ENCODE measurements at places on chromosomes 6 and 20.

DNA sequence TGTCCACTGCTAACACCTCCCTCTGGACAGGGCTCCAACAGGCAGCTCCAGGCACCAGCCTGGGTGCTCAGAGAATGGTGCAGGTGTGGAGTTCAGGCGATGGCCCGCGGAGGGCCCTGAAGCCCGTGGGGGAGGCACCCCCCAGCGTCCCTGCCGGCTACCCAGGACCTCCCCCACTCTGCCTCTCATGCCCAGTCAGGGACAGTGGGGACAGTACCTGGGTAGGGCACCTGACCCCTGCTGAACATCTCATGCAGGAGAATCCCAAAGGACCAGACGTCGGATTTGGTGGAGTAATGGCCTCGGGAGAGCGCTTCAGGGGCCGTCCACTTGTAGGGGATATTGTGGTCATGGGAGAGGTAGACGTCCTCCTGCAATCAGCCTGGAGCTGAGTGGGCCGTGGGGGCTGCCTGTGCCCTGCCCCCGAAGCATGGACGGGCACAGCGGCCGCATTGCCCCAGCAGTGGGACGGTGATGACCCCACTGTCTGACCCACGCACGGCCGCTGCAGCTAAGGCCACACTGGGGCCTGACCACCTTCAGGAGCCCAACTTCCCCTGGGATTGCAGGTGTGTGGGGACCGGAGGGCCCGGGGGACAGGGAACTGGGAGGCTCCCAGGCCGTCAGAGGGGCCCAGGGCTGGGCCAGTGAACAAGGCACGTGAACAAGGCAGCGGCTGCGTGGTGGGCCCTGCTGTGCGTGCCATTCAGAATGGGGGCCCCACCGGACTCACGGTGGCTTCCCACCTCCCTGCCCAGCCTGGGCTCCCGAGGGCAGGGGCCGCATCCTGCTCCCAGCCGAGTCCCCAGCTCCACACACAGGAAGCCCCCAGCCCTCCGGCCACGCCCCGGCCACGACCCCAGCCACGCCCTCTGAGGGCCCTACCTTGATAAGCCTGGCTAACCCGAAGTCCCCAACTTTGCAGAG lies 7.1 kb downstream of the PTK6 start:
- DNase-seq = no peak

DNA sequence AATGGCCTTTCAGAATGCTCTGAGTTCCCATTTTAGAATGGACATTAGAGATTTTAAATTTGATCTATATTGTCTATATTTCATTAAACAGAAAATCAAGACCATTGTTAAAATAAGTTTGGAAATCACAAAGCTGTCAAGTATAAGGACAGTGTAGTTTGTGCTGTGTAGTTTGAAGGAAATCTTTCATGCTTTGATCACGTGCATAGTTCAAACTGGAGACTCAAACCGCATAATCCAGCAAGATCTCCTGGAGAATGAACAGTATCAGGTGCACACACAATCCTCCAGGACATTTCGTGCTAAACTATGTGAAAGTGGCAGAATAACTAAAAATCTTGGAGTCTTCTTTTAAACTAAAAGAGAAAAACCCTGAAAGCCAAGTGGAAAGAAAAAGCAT lies 60.8 kb upstream of the TBXT start:
- no peak for DNase-seq

DNA sequence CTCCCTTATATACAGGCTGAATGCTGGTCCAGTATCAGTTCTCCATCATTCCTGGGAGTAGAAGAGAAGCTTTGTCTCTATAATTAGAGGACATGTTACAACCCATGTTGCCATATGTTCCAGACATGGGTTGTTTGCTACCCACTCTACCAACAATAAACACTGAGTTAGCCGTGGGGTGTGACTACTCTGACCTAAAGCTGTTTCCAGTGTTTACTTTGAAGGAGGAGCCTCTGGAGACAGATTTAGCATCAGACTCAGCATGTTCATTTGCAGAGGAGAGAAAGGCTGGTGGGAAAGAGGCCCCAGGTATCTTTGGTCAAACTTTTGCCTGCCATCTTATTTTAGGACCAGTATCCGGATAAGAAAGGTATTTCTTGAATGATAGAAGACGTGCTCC lies 157.9 kb upstream of the SNX9 start:
- DNase-seq = no peak

- DNase-seq = peak; percentile 98
These were observed 37.1 kb downstream of the PIGU start for GRCh38 chr20:34639755-34640222.

DNA sequence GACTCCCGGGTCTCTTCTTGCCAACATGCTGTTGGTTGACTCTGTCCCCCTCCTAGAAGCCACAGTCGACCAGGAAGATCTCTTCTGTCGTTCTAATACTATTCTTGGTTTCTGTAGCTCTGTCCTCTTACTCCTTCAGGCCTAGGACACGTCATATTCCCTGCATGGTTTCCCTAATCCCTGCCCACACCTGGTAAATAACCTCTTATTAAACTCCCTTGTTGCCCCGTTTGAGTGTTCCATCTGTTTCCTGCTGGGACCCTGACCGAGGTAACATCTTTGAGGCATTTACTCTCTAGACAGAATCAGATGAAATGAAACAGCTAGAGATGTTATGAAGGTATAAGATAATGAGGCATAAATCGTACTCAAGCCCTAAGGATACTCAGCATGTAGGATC lies 68.1 kb downstream of the PLCB4 start:
- DNase-seq = peak; percentile 23

DNA sequence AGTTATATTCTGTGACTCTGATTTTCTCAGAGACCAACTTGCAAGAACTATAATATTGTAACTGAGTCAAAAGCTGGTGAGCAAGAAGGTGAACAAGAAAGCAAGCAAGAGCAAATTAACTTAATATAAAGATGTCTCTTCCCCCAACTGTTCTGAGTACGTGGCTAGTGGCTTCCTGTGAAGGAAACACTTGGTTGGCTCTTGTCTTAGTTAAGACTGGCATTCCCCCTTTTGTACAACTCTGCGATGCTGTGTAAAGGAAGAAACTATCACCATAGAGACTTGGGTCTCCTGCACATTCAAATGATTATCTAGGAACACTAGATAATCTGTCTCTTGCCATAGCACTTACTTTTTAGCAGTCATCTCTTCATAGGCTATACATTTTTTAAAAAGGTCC lies 47.3 kb upstream of the TNFAIP3 start:
- DNase-seq = no peak

DNA sequence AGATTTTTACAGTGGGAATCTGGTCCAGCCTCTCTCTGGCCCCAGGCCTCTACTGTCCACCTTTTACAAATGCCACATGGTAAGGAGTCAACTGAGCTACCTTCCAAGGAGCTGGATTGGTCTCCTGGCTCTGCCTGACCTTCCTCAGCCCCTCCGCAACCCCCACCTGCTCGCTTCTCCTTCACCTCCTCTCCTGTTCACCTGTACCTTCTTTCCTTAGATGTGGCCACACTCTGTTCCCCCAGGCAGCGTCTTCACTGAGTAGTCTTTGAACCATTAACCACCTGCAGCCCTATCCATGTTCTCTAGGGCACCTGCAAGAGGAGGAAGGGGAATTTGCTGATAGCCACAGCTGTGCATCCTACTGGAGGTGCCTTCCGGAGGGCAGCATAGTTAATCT lies 55.3 kb upstream of the DDR1 start:
- DNase-seq = no peak

DNA sequence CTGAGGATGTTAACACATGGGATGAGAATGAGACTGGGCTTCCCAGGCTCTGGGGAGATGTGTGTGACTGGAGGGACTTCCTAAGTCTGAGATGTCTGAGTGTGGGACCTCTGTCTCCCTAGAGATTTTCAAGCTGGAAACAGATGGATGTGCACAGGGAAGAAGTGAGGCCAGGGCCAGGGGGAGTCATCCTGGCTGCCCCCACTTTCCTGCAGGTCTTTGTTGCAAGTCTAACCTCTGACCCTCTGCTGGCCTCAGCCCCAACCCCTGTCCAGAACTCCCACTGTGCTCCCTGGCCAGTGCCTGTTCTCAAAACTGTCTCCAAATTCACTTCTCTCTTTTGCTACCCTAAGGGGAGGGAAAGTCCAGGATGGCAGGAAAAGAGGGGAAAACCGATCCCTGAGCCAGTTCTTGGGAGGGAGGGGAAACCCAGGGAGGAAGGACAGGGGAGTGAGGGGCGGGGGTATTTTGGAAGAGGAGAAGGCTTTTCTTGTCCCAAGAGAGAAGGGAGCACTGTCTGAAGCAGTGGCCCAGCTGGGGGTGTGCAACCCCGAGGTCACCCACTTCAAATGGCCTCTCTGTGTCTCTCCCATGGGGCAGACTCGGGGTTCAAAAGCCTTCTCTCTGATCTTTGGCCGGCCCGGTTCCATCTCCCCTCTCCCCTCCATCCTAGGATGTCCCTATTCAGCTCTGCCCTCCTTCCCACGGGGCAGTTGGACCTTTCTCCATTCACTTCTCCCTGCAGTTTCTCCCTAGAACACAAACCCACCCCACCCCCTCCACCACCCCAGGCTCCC lies 3.1 kb downstream of the PPP1R18 start:
- DNase-seq = no peak

DNA sequence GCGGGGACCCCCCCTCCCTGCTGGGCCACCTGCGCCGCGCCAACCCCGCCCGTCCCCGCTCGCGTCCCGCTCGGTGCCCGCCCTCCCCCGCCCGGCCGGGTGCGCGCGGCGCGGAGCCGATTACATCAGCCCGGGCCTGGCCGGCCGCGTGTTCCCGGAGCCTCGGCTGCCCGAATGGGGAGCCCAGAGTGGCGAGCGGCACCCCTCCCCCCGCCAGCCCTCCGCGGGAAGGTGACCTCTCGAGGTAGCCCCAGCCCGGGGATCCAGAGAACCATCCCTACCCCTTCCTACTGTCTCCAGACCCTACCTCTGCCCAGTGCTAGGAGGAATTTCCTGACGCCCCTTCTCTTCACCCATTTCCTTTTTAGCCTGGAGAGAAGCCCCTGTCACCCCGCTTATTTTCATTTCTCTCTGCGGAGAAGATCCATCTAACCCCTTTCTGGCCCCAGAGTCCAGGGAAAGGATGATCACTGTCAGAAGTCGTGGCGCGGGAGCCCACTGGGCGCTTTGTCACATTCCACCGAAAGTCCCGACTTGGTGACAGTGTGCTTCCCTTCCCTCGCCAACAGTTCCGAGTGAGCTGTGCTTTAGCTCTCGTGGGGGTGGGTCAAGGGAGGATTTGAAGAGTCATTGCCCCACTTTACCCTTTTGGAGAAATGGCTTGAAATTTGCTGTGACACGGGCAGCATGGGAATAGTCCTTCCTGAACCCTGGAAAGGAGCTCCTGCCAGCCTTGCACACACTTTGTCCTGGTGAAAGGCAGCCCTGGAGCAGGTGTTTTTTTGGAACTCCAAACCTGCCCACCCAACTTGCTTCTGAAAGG lies 2.1 kb downstream of the VEGFA start:
- DNase-seq = peak; percentile 73

DNA sequence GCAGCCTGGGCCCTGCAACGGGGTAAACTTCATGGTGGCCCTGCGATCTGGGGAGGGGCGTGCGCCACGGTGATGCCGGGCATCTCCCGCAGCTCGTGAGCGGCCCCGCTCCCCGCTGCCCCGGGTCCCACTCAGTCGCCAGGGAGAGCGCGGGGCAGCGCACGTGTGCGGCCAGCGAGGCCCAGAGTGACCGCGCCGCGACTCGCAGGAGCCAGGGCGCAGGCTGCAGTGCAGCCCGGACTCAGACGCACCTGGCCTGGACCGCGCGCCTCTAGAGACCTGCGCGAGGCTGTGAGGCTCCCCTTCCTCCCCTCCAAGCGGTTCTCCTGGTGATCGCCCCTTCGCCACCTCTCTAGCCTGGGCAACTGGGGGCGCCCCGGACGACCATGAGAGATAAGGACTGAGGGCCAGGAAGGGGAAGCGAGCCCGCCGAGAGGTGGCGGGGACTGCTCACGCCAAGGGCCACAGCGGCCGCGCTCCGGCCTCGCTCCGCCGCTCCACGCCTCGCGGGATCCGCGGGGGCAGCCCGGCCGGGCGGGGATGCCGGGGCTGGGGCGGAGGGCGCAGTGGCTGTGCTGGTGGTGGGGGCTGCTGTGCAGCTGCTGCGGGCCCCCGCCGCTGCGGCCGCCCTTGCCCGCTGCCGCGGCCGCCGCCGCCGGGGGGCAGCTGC lies 652 bp downstream of the BMP6 start:
- DNase-seq = peak; percentile 21

DNA sequence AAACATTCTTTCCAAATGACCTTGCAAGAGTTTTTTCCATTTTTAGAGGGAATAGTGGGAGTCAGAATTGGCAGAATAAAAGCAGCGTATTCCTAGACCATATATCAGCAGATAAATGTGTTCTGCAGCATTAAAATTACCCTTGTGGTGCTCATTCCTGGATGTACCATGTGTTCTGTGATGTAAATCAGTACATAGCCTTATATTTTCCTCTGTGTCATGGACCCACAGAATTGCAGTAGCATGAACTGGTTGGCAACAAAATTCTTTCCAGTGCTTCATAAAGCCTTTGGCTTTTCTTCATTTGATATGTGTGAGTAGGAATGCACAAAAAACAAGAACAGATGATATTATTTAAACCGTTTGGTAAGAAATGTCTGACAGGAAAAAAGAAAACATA lies 32.5 kb downstream of the ANKEF1 start:
- DNase-seq = no peak

DNA sequence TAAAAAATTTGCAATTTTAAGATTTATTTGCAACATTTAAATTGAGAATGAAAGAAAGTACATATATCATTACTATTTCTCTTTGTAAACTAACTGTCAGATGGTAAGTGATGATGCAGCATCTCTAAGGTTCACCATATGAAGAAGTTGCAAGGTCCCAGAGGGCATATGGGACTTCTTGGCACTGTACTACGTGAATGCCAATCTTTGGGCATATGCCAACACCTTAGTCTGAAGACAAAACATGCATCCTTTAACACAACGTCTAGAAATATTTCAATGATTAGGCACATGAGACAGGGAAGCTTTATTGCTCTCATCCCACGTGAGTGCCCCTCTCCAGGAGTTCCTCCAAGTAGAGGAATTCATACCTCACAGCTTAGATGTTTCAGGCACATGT lies 66.8 kb downstream of the CDK19 start:
- no peak for DNase-seq

DNA sequence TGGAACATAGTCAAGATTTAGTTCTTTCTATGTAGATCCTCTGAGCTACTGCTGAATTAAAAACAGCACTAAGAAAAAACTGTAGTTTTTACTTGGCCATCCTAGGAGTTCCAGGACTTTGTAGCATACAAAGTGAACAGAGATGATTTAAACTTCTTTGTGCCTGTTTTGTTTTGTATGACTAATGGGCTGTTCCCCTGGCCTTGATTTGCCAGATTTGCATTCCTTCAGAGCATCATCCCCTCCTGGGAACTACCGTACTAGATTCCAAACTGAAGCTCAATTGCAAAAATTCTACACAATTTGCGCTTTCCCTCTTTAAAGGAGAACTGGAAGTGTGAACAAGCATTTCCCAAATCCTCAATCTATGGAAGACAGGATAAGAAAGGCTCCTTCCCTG lies 23.1 kb downstream of the ACOT13 start:
- DNase-seq = no peak

GRCh38 chr6:113351173-113351834 lies 505.8 kb upstream of the MARCKS start:
- no peak for DNase-seq
